ENCODE measurements at places on chromosomes 1 and 21. TPM values are rescaled to one million over a fixed set of nuclear protein-coding genes. Genes with fewer than 3 reads are reported as not detected.

The CD58 gene
- total RNA-seq = 8.0 TPM

The RAB3B gene
- 12.9 TPM for total RNA-seq

The GJA9 gene
- total RNA-seq = not detected

The PLEKHO1 gene
- total RNA-seq = 142 TPM

DNA sequence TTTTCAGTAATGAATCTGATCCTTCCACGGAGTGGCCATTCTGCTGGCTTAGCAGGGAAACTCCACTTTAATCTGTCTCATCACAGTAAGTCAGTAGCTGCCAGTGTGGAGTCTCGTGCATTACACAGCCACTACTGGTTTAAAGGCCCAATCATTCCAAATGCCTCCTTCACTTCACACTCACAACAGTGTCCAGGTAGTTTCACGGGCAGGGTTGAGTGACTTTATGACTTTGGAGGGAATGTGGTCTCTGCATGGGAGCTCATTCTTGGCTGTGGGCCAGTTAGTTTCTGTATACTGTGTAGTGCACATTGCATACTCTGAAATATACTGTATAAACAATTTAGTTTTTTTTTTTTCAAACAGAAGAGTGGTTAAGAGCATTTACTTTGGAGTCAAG, 34.6 kb upstream of the C1orf87 start:
- DNase-seq = no peak

GRCh38 chr1:11854519-11854918, 4.2 kb downstream of the NPPB start:
- no peak for DNase-seq

DNA sequence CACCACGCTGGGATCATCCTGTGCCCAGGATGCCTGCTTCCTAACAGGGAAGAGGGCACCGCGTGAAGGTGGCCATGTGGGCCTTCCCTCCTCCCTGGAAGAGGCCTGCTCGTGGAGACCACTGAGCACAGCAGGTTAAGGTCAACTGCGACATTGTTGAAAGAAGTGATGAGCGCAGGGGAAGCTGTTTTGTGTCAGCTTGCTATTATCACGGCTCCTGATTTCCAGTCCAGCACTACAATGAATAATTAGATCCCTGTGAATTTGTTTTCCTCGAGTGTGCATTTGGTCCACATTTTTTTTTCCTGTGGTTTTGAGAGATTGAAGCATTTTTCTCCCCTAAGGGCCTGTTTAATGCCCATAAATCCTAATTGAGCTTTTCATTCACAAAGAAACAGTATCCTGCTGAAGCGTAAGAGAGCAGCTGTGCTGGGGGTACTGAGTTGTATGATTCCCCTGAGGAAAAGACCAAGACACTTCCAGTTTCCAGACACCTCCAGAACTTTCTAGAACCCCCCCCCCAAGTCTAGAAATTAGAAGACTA, 204.9 kb downstream of the KCNJ6 start:
- DNase-seq = no peak

DNA sequence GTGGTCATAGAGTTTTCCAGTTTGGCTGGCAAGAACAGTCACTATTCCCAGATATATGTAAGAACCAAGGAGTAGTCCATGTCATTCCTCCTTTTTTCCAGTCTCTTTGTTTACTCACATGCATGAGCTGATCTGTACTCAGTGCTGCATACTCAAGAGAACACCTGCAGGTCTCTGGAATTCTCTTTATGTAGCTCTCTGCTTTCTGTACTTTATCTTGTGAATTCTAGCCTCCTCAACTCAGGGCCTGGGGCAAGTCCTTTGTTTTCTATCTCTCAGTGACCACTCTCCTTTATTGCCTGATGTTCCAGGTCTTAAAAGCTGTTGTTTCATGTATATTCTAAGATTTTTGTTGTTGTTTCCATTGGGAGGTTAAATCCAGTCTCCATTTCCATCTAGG, 478.9 kb downstream of the DPYD start:
- no peak for DNase-seq

GRCh38 chr1:6599141-6599975, 3.3 kb downstream of the KLHL21 start:
- DNase-seq = no peak

- DNase-seq = peak; percentile 98
These were observed at the start of gene USP48 for GRCh38 chr1:21782868-21783678. Gene USP48, minus strand, starts transcription at chr1:21783149. Its CDS starts 192 bp downstream, at chr1:21782957.

DNA sequence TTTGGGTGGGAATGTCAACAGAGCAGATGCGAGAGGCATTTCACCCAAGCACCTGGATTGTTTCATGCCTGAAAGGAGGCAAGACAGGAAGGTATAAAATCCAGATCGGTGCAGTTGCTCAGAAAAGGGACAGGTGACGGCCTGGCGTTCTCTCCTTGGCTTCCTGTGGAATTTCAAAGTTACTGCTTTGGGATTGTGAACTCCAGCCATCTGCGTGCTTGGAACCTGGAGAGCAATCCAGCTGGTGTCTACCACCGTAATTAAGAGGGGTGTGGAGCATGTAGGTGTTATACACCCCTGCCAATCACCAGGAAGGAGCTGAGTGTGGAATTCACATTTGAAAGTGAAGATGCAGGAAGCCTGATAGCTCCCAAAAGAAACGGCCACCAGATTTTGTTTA, 286.1 kb downstream of the KIF26B start:
- no peak for DNase-seq

GRCh38 chr1:193581341-193581740, 394.9 kb upstream of the B3GALT2 start:
- no peak for DNase-seq

- no peak for DNase-seq
These were observed 394.3 kb downstream of the NTNG1 start for GRCh38 chr1:107535091-107535490.

GRCh38 chr1:5370311-5370710, 621.9 kb downstream of the NPHP4 start:
- no peak for DNase-seq

DNA sequence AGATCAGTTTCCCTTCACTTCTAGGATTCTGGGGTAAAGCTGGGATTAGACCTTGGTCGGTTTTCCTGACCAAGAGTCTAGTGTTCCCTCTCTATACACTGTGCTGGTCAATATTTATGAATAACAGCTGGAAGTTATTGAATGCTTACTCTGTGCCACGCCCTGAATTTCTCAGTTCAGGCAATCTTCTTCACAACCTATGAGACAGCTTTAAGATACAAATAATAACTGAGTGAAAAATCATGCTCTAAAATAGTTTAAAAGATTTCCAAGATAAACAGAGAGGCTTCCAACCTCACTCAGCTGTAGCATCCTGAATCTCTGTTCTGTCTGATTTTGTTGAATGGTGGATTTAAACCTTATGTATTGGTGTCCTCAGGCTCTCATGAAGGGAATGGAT, 72.2 kb downstream of the GNG12 start:
- DNase-seq = no peak

DNA sequence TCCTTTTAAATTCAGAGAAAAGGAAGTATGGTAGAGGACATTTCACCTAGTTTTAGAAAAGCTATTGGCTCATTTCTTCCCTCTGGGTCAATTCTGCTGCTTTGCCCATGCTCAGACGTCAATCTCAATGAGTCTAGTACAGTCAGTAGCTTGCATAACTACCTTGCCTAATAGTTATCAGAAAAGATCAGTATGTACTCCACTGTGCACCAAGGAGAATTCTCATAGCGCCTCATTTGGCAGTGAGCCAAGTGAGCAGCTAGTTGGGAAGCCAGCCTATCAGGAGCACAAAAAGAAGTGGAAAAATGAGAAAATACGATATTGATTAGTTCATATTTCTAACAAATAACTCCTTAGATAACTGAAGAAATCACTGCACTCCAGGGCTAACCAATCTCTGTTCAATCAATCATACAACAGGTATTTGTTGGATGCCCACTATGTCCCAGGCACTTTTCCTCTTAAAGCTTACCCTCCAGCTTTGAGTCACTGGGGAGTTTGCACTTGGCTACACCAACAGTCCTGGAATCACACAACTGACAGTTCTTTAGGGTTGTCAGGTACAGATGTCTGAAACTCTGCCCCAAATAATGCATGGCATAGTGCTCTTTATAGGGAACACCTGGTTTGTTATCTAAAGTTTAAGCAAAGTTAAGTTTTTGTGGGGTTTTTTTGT, 50.2 kb downstream of the PRDX6 start:
- no peak for DNase-seq

- no peak for DNase-seq
These were observed 15.4 kb downstream of the POLR3GL start for GRCh38 chr1:145979746-145980456.
